ENCODE measurements at places on chromosomes 6 and 20.

- no peak for DNase-seq
These were observed 37.1 kb downstream of the HIVEP1 start for GRCh38 chr6:12049165-12049564.

- no peak for DNase-seq
These were observed 25.1 kb upstream of the FBXO30 start for GRCh38 chr6:145839653-145840052.

GRCh38 chr20:61744691-61745396 lies 320.8 kb downstream of the TAF4 start:
- no peak for DNase-seq

- no peak for DNase-seq
These were observed at the start of gene FAXC for GRCh38 chr6:99349171-99350141. Gene FAXC, minus strand, starts transcription at chr6:99349674. Its CDS starts 302 bp downstream, at chr6:99349372.

DNA sequence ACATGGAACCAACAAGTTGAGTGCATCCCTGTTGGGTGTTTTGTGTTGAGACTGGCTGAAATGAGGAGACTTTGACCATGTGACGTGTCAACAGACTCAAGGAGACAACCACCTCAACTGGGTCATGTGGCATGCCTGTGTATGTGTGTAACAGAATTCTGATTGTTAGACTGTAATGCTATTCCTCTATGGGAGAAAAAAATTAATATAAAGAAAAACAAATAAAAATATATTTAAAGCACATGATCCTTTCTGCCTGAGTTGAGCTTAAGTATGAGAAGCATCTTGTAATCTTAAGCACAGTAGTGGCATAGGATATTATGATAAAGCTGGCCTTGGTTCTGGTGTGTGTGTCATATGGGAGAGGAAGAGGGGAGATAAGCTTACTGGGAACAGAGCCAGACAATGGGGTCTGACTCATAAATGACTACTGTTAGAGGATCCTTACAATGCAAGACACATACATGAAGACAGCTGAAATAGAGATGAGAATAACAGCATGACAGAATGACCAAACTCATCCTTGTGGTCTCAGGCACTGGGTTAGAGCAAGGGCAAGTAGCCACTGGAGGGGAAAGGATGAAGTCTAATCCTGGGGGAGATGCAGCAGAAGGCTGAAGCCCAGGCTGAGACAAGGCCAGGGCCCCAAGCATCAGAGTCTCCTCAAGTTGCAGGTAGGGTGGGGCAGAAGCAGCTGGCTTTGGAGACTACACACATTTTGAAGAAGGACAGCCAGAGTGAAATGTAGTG lies 9.2 kb downstream of the TP53INP2 start:
- DNase-seq, result no peak

GRCh38 chr6:109676724-109677123 lies 14.3 kb downstream of the AK9 start:
- no peak for DNase-seq

DNA sequence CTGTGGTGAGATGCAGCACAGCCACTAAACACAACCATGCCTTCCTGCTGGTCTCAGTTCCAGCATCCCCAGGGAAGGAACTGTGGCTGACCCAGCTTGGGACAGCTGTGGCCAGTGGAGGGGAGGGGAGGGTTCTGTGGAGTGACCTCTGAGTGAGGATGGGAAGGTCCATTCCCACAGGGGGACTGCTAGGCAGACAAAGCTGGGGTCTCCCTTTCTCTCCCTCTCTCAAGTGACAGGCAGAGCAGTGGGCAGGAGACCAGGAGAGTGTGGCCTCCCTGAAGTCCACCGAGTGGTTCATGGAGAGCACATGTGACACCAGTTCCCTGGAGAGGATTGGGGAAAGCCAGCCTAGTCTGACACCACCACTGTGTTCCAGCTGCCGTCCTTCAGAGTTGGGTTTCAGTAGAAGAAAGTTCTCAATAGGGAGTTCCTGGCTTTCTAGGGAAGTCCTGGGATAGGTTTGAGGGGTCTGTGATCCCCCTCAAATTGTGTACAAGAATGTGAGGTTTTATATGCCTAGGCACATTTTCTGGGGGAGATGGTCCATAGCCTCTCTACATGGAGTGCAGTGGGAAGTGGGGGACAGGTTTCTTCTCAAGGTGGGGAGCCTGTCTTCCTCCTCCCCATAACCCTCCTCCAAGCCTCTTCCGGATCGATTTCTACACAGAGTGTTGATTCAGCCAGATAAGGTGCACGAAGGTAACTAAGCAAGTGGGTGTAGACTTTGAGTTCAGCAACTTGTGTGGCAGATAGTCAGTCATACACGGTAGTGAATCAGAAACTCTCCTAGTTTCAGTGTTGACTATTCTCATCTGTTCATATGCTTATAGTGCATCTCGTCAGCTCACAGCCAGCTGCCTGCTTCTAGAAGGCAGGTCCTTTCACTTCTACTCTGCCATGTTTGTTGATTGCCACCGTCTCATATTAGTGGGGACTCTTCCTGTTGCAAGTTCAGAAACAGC lies 18.9 kb downstream of the MANBAL start:
- no peak for DNase-seq

DNA sequence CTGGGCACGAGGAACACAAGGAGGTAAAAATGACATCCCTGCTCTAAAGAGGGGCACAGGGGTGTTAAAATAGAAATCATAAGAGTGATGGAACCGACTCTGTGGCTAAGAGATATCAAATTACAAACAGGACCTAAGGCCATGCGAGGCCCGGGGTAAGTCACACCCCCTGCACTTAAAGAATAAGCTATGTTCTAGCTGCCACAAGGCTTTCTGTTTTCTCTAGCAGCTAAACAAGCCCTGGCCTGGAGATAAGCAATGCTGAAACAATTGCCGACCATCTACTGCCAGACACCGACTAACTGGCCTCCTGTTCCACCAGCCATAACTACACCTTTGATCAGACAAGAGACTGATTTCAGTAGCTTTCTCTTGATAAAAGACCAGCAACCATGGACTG lies 32.4 kb downstream of the MDGA1 start:
- no peak for DNase-seq

GRCh38 chr6:149717588-149718458 lies at the start of gene LATS1:
Gene LATS1, minus strand, starts transcription at chr6:149718101. Its CDS starts 15,975 bp downstream, at chr6:149702126.
- peak; percentile 92 for DNase-seq

DNA sequence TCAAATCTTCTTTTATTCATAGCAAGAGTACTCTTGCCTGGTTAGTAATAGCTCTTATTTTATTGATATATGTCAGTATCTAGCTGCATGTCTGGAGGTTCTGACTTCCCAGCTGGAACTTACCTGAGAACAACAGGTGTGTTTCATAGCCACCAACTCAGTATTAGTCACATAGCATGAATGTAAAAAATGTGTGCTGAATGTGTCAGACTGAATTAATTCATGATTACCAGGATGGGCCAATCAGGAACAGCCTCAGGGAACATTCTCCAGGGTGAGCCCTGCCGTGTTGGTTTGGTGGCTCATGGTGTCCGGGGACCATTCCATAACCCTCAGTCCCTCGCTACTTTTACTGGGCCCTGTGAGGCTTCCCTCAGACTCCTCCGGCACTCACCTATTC lies 99.7 kb downstream of the TULP4 start:
- no peak for DNase-seq

DNA sequence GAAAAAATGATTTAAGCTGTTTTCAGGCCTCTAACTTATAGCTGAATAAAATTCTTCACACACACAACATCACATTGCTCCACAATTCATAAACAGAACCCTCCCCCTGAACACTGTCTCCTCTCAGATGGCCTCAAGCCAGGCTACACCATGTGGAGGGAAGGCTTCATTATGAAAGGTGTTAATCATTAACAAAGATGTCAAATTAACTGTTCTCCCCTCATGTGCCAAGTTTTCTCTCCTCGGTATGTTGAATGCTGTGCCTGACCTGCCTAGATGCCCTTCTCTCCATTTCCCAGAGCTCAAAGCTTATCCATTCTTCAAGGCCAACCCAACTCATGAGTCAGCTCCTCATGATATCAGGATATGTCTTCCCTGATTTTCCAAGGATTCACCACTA lies 210.4 kb downstream of the GMDS start:
- DNase-seq, result no peak

DNA sequence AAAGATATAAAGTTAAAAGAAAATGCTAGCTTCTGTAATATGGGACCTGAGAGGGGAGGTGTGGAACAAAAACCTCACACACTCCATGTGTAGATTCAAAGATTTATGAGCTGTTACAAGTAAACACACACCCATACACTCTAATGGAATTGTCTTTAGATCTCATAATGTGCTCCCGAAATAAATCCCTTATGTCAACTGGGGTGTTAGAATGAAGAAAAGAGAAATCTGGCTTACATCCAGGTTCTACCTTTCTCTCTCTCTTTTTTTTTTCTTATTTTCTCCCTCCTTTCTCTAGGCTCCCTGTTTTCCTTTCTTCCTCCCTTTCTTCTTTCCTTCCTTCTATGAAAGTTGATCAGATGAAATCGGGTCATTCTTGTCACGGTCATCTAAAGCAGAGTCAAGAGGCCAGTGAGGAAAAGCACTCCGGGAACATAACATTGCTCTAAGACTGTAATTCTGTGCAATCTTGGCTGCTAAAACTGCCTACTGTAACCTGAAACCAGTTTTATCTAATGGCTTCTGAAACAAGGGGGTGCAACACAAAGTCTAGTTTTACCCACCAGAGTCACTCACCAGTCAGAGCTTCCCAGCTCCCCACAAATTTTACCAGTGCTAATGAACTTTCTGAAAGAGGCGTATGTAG lies 68.3 kb upstream of the BTBD3 start:
- DNase-seq, result no peak

GRCh38 chr6:32152769-32153563 lies 975 bp upstream of the PPT2 start:
- no peak for DNase-seq
